Stimulated activated CD4-positive, alpha-beta T cell treated with anti-CD3 and anti-CD28 coated beads, Interleukin-1b, Interleukin-23, amount 100 ng/mL, for 1 hour (primary cell): ENCODE measurements at places on chromosomes 5 and 9.

GRCh38 chr5:2584579-2585269 lies 166.8 kb downstream of the IRX2 start:
- DNase-seq, result no peak

- DNase-seq, result no peak
Measured at GRCh38 chr5:18745042-18745987, 1111.1 kb downstream of the TAF11L14 start.

GRCh38 chr9:115790520-115790919 lies 363.1 kb upstream of the PAPPA start:
- no peak for DNase-seq

GRCh38 chr5:150211156-150212030 lies 21.5 kb downstream of the SLC6A7 start:
- DNase-seq, result no peak

GRCh38 chr5:36397901-36398536 lies 96.3 kb upstream of the RANBP3L start:
- no peak for DNase-seq

GRCh38 chr9:38144421-38144820 lies 75.4 kb upstream of the SHB start:
- DNase-seq, result no peak

DNA sequence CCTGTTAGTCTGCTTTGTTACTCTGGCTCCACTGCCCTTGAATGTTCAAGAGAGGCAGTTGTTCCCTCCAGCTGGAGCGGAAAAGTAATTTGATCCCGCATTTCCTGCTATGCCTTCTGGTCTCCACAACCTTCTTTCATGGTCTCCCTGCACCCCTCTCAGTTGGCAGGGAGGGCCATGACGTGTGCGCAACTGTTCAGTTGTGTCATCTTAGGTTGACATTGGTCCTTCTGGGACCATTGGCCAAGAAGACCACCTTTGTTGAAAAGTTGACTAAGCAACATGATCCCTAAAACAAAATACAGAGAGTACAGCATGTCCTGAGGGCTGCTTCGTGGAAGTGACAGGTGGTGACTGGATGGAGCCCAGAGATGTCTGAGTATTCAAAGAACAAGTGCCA lies 192.5 kb upstream of the TUT7 start:
- DNase-seq, result no peak

DNA sequence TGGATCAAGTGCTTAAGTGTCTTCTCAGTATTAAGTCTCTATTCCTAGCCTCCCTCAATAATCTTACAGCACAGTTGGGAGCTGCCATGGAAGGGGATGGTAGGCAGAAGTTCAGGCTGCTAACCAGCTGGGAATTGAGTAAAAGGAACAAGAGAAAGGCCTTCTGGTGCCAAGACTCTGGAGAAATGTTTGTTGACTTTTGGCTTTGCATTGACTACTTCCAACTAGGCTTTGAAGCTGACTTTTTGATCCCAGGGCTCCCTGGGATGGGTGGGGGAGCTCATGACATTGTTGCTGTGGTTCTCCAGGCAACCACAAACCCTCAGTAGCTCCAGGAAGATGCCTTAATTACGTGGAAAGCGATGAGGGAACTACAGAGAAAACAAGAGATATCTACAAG lies 85.2 kb upstream of the HTR4 start:
- DNase-seq, result no peak

DNA sequence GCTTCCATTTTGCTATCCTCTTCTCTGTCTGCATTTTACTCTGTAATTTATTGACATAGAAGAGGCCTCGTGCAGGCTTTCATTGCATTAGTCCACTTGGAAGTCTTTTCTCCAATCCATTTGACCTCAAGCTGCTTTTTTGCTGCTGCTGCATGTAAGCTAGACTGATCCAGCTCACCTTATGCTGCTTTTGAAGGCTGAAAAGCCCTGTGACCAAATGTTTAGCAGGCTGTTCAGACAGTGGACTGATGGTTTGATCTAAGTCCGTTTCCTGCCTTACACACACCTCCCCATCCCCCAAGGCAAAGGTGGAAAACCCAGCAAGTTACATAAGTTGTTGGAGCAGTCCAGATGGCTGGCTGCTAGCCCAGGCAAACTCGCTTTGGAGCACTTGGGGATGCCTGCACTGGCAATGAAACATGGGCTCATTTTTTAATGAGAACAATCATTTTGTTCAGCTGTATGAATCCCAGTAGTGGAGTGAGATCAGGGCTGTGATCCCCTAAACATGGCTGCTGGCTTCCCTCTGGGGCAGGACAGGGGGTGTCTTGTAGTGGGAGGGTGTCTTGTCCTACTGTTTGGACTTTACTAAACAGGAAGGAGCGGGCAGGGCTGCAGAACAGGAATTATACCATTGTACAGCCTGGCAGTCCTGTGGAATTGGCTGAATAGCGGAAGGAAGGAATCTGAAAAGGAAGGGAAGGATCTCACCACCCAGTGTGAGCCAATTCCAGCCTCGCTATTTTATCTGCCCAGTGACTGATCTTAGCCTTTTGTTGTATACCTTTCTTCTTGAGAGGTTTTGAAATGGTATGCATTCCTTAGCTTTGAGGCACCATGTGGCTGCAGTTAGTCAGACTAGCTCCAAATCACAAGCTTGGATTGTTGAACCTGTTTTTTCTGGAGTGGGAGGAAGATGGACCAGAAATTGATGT lies 212.0 kb downstream of the ARHGAP26 start:
- no peak for DNase-seq

GRCh38 chr9:129507805-129508204 lies 113.1 kb downstream of the C9orf50 start:
- DNase-seq, result no peak

GRCh38 chr5:156835905-156836304 lies 14.2 kb upstream of the PPP1R2B start:
- no peak for DNase-seq

DNA sequence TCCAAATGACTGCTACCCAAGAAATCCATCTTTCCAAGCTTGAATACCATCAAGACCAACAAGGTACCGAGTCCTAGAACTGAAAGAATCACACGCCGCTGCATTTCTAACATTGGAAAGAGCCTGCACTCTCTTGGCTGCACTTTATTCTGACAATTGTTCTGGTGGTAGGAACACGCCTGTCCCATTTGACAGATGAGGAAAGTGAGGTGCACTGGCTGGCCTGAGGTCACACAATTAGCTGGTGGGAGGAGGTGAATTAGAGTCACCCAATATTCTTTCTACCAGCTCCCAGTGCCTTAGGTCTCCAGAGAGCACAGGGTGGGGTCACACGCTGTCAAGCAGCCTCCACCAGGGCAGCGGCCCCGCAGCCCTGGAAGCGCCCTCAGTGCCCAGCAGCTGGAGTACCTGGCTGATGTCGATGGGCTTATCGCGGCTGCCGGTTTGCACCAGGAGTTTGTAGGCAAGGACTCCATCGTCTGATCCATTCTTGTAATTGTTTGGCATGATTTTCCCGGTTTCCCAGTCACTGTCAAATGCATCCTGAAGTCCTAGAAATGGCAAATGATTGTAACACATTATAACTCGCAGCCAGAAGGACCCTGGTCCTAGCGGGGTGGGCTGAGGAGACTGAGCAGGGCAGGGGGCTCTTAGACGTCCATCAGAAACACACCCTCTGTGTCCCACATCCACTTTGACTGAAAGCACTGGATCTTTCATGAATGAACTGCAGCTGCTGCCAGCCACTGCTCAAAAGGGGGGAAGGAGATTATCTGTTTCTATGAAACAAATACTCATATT lies 55.1 kb downstream of the PTCH1 start:
- DNase-seq, result no peak

DNA sequence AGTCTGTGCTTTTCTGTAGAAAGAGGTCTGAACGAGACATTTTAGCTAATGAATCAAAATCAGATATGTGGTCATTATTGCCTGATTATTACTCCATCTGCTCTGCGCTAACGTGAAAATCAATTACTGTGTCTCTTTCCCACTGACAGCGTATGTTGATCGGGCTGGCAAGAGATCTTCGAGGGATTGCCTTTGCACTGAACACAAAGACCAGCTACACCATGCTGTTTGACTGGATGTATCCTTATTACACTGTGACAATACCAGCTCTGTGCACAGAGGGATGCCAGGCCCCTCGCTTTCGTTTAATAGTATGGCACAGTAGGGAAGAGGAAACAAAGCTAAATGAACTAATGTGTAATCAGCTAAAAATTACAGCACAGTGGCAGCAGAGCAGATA lies 103.7 kb upstream of the TLX3 start:
- no peak for DNase-seq
